ENCODE measurements at places on chromosomes 1 and 21. TPM values are rescaled to one million over a fixed set of nuclear protein-coding genes. Genes with fewer than 3 reads are reported as not detected.

DNA sequence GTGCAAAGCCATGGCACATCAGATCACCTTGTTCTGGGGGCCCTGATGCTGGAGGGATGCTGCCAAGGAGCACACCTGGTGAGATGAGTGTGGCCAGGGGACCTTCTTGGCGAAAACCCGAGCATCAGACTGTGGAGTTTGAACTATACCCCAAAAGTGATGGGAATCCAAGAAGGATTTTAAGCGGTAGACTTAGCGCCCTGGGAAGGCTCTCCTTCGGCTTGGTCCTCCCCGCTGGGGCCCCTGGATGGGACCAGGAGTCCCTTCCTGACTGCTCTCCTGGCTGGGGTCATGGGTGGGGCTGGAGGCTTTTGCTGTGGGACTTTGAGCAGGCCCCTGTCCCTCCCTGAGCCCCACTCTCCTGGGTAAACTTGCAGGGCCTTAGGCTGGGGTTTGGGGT, 10.5 kb downstream of the ZNF362 start:
- DNase-seq, result no peak

GRCh38 chr1:38336301-38336923, 289.8 kb upstream of the POU3F1 start:
- DNase-seq, result no peak

DNA sequence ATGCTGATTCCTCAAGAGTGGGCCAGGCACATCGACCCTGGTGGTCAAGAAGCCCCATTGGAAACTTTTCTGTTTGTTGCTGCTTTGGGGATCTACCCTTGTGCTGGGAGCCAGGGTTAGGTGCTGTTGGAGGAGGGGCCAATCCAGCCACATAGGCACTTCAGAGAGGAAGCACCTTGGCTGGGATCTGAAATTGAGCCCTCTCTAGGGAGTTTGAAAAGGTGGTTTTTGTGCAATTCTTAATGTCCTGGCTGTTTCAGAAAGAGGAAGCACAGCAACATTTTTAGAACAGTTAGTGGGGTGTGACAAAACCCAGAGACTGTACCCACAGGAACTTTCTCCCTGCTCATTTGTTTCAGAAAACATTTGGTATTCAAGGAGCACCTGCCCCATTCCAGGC, 17.2 kb upstream of the BEND5 start:
- no peak for DNase-seq

GRCh38 chr21:33865996-33866575, 49.5 kb downstream of the ATP5PO start:
- DNase-seq, result no peak

The OR2L5 gene
- not detected for polyA plus RNA-seq

The KLHDC7A gene
- not detected for polyA plus RNA-seq
